ENCODE measurements at places on chromosomes 6 and 20. TPM values are rescaled to one million over a fixed set of nuclear protein-coding genes. Genes with fewer than 3 reads are reported as not detected.

The PHACTR1 gene
- 1.6 TPM for total RNA-seq

The SYNDIG1 gene
- 0.08 TPM for total RNA-seq

The RPP40 gene
- 12.8 TPM for total RNA-seq

The KCNQ5 gene
- total RNA-seq: 0.96 TPM

The CTCFL gene
- not detected for total RNA-seq

The LAMA2 gene
- total RNA-seq: 3.1 TPM

The MUC21 gene
- 721 TPM for total RNA-seq

The RSPO4 gene
- not detected for total RNA-seq

The CST5 gene
- not detected for total RNA-seq

The KCNK17 gene
- 0.12 TPM for total RNA-seq

The PAX1 gene
- not detected for total RNA-seq

The NMBR gene
- total RNA-seq: not detected

The ADGRF5 gene
- total RNA-seq: 2.5 TPM

The MUCL3 gene
- 1.00 TPM for total RNA-seq

The CRISP3 gene
- total RNA-seq: 8.1 TPM

The PTCHD4 gene
- 0.40 TPM for total RNA-seq

The COL19A1 gene
- 0.04 TPM for total RNA-seq

The LPA gene
- 0.24 TPM for total RNA-seq

The DOP1A gene
- total RNA-seq: 16.3 TPM

The ADTRP gene
- total RNA-seq: 0.72 TPM

The STMND1 gene
- total RNA-seq: not detected

The OPN5 gene
- not detected for total RNA-seq

The OR2B6 gene
- not detected for total RNA-seq

The HLA-DMB gene
- 5.5 TPM for total RNA-seq

The SNHG17 gene
- 32.2 TPM for total RNA-seq

The SLC17A1 gene
- total RNA-seq: not detected

The TINAG gene
- total RNA-seq: not detected

The MAVS gene
- 18.8 TPM for total RNA-seq

The OSBPL2 gene
- 58.5 TPM for total RNA-seq

Data from esophagus mucosa (tissue), 1 donor.